ENCODE measurements at places on chromosomes 3 and 15. TPM values are rescaled to one million over a fixed set of nuclear protein-coding genes. Genes with fewer than 3 reads are reported as not detected.

- DNase-seq = no peak
Observed at GRCh38 chr3:186526256-186526606, 17.9 kb downstream of the CRYGS start.

DNA sequence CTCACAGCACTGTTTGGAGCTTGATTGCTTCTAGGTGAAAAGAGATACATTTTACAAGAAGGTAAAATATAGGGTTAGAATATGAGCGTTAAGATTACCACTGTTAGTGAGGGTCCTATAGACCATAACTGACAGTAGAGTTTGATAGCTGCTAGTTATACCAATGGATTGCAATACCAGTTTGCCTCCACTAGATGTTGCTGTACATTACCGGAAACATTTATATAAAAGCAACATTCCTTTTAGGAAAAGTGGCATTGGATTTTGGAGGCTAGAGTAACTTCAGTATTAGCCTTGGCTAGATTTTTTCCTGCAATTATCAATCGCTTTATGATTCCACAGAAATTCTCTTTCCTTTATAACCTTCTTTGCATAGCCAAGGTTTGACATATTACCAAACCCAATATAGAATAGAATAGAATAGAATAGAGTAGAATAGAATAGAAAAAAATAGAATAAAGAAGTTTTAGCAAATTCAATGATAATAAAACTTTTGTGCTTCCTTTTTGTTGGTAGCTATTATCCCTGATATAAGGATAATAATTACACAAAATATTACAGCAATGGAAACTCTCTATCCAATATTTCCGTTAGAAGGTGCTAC is 1093.6 kb upstream of the ALCAM start:
- peak; percentile 60 for DNase-seq

GRCh38 chr3:36060950-36061349 is 319.4 kb upstream of the STAC start:
- DNase-seq = peak; percentile 27

DNA sequence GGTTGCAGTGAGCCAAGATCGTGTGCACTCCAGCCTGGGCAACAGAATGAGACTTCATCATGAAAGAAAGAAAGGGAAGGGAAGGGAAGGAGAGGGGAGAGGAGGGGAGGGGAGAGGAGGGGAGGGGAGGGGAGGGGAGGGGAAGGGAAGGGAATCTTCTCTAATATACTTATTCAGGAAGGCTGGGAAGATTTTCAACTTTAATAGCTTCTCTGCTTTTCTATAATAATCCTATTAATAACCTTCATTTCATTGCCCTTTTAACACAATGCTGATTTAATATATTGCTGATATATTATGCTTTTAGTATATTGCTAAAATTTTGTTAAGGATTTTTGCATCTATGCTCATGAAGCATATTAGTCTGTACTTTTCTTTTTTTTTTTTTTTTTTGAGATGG is 23.4 kb upstream of the RNF7 start:
- DNase-seq = no peak

DNA sequence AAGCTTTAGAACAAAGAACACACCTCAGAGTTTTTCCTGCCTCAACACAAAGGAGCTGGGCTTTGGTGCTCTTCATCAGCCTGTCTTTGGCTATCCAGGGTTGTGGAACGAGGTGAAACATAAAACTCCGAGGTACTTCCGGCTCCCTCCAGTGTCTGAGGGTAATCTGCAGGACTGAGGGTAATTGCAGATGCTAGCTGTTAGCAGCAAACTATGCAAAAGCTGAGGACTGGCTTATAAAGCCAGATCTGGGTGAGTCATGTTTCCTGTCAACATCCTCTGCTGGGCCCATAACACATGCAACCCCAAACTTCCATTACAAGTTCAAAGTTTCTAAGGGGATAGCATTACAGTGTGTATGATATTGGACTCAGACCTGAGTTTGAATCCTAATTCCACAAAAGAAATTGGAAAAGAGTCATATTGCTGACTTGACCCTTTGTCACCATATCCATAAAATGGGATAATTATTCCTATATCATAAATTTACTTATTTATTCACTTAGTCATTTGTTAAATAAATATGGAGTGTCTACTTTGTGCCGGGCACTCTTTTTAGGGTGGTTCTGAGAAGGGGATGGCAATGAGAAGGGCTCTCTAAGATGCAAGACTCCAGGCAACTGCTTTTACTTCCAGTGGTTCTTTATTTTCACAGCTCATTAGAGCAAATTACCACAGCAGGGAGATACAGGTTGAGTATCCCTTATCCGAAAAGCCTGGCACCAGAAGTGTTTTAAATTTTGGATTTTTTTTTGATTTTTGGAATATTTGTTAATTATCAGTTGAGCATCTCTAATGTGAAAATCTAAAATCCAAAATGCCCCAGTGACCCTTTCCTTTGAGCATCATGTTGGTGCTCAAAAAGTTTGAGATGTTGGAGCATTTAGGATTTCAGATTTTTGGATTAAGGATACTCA is 9.5 kb upstream of the TRIM69 start:
- DNase-seq = peak; percentile 95

Gene ZNF609
- 3.8 TPM for polyA plus RNA-seq
